Stimulated activated CD4-positive, alpha-beta T cell treated with anti-CD3 and anti-CD28 coated beads, Interleukin-1b, Interleukin-23, amount 100 ng/mL, for 1 hour (primary cell): ENCODE measurements at places on chromosomes 13 and 19.

GRCh38 chr19:55930996-55931515, 1.1 kb downstream of the NLRP13 start:
- DNase-seq: no peak

DNA sequence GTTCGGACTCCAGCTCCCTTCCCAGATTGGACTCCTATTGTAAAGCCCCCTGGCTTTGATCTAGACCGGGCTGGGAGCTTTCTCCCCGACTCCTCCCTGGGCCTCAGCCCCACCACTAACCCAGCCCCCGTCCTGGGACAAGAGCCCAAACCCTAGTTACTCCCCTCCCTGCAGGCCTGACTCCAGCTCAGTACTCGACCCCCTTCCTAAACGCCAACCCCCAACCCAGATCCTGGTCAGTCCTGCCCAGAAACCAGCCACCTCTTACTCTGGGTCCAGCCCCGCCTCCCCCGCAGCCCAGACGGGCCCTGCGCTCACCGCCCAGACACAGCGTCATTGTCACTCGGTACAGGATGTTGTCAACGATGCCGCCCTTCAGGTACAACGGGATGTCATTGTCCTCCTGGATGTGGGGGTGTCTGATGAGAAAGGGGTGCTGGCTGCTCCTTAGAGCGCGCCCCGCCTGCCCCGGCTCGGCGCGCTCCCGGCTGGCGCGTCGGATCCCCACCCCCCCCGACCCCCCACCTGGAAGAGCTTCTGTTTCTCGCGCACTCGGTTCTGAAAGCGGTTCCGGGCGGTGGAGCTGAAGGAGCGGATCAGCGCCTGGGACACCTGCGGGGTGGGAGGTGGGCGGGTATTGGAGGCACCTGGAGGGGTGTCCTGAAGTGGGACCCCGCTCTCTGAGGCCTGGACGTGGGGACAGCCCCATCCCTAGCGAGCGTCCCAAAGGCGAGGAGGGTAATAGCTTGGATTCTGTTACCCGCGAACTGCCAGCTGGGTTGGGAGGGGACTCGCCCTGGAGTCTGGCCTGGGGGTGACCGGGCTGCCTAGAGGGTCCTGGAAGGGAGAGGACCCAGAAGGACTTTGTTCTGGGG, 866 bp downstream of the COX7A1 start:
- DNase-seq: no peak

GRCh38 chr19:29680447-29680846, 15.2 kb downstream of the PLEKHF1 start:
- DNase-seq: peak; percentile 44

GRCh38 chr13:95239283-95239682, 62.0 kb downstream of the ABCC4 start:
- DNase-seq: no peak

GRCh38 chr13:113157206-113157928, 1.1 kb upstream of the PROZ start:
- DNase-seq: no peak

DNA sequence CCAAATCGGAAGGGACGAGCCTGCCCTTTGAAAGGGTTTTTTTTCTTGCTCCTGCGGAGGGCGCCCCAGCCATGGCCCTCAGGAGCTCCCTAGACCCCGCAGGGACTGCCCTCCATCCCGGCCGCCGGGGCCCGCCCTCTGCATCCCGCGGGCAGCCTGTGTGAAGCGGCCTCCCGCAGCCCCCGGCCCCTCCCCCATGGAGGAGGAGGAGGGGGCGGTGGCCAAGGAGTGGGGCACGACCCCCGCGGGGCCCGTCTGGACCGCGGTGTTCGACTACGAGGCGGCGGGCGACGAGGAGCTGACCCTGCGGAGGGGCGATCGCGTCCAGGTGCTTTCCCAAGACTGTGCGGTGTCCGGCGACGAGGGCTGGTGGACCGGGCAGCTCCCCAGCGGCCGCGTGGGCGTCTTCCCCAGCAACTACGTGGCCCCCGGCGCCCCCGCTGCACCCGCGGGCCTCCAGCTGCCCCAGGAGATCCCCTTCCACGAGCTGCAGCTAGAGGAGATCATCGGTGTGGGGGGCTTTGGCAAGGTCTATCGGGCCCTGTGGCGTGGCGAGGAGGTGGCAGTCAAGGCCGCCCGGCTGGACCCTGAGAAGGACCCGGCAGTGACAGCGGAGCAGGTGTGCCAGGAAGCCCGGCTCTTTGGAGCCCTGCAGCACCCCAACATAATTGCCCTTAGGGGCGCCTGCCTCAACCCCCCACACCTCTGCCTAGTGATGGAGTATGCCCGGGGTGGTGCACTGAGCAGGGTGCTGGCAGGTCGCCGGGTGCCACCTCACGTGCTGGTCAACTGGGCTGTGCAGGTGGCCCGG, 815 bp downstream of the MAP3K10 start:
- DNase-seq: no peak
